ENCODE measurements at places on chromosomes 3 and 15.
A peak's percentile ranks its signal among the peaks of the same experiment; 100 is the strongest.

DNA sequence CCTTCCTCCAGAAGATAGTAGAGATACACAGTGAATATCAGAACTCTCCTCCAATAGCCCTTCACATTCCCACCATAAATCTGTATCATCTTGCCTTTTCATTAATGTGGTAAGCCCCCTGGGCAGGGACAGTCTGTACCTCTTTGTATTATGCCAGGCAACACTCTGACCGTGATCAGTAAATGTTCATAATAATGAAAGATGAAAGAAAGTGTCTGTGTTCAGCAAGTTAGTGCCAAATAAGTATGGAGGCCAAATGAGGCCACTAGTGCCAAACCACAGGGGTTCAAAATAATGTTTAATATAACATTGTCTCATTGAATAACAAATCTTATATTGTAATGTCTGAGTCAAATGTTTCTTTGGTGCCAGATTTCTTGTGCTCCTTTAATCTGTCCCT is 104.3 kb downstream of the CMSS1 start:
- peak; percentile 70 for DNase-seq

- no peak for DNase-seq
Observed at GRCh38 chr3:138135833-138136194, 3.6 kb upstream of the A4GNT start.

GRCh38 chr3:30233913-30234646 is 372.3 kb upstream of the TGFBR2 start:
- DNase-seq, result no peak

DNA sequence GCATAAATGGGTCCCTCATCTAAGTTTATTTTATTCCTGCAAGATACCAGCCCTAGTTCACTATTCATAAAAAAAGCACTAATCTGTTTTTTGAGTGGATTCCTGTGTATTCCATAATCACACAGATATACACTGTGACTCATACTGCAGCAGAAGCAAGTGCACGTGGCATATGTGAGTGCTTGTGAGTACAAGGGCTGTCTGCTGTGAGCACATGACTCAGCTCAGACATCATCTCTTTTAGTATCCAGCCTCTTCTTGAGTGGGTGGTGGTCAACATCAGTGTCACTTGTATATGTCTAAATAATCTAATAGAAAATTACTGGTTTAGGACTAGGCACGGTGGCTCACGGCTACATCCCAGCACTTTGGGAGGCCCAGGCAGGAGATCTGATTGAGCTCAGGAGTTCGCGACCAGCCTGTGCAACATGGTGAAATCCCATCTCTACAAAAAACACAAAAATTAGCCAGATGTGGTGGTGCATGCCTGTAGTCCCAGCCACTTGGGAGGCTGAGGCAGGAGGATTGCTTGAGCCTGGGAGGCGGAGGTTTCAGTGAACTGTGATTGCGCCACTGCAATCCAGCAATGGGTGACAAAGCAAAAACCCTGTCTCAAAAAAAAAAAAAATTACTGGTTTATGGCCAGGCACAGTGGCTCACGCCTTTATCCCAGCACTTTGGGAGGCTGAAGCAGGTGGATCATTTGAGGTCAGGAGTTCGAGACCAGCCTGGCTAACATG is 49.8 kb downstream of the NIPA2 start:
- no peak for DNase-seq

Measured in NCI-H446 (cell line).